Lower lobe of right lung (tissue), 2 donors: ENCODE measurements at places on chromosomes 16 and 17.

DNA sequence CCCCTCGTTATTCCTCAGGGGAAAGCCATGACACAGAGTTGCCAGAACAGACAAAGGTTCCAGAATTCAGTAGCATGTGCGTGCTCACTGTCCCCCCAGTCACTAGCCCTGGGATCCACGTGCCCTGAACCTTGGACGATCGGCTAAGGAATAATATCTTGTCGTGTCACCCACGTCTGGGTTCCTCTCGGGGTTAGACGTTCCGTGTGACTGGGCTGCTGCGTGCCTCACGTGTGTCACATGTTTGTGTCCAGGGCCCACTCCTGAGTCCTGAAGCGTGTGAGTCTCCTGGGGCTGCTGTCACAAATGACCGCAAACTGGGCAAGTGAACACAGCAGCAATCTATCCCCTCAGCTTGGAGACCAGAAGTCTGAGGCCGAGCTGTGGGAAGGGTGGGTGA is 12.4 kb upstream of the ZNF469 start:
- peak; percentile 20 for DNase-seq

- peak; percentile 61 for DNase-seq
These were observed at the start of gene C16orf74 for GRCh38 chr16:85750827-85751697. Gene C16orf74 (minus strand): TSS chr16:85751096. CDS start chr16:85735217, 15,879 bp downstream.

DNA sequence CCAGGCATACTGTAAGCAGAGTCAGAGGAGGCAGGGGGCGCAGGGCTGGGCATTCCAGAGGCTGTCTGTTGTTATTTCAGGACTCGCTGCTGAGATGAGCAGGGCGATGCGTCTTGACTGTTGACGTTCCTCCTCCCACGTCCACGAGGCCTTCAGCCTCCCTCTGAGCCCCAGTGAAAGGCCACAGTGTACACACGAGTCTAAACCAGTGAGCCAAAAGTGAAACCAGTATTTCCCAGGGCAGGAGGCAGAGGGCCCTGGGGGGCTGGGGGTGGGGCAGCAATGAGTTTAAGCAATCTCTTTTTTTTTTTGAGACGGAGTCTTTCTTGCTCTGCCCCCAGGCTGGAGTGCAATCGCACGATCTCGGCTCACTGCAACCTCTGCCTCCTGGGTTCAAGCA is 21.5 kb downstream of the SMTNL2 start:
- DNase-seq = no peak

GRCh38 chr16:81618661-81619060 is 160.4 kb upstream of the PLCG2 start:
- no peak for DNase-seq

GRCh38 chr16:72284042-72284789 is 112.3 kb upstream of the PMFBP1 start:
- DNase-seq = no peak

- DNase-seq = no peak
These were observed 2.8 kb downstream of the MAPK8IP3 start for GRCh38 chr16:1708768-1709180.

- no peak for DNase-seq
These were observed 35.8 kb upstream of the TBX2 start for GRCh38 chr17:61363601-61364462.

- DNase-seq = peak; percentile 62
These were observed at the start of gene CES2 for GRCh38 chr16:66935314-66936011. Gene CES2 (plus strand): TSS chr16:66935516. CDS start chr16:66935636, 120 bp downstream.

DNA sequence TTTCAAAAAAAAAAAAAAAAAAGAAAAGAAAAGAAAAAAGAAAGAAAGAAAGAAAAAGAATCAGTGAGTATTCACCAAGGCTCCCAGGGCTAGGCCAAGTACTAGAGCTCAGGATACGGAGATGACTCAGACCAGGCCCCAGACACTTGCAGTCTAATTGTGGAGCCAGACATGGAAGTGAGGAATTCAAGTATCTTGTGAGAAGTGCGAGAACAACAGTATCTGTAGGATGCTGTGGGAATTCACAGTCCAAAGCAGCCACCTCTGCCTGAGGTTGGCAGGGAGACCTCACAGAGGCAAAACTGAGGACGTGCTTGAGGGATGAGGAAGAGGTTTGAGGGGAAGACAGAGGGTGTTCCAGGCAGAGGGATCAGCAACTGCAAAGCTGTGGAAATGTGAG is 14.0 kb upstream of the ALDOA start:
- no peak for DNase-seq

GRCh38 chr16:12539185-12539929 is 264.3 kb downstream of the CPPED1 start:
- DNase-seq = no peak

DNA sequence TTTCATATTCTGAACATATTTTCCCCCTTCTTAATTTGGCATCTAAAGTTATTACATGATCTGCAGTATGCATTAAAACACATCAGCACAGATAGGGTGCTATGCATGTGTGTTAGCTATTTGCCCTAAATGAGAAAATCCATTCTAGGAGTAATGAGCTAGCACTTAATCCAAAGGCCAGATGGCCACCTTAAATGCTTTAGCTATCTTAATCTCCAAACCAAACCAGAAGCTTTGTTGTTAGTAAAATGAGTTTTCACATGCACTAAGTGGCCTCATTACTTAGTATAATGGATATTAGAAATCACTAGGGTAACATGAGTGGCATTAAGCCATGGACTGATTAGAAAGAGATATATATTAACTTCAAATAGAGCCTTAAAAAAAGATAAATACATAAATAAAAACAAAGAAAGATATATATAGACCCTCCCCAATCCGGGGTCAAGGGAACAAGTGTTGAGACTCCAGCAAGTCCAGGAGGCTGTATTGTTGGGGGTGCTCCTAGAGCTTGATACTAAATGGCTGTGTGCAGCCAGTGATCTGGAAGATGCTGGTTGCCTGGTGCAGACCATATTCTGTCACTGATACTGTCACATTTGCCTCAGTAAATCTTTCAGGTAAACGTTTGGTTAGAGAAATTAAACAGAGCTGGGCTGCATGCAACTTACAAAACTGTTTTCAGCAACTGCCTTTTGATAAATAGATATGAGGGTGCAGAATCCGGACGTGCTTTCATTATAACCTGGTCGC is 67.3 kb downstream of the MYH10 start:
- no peak for DNase-seq

GRCh38 chr17:77318491-77319210 is 177.9 kb downstream of the SEC14L1 start:
- peak; percentile 66 for DNase-seq

GRCh38 chr16:68064791-68065365 is 20.3 kb upstream of the NFATC3 start:
- DNase-seq = peak; percentile 86

GRCh38 chr17:45098869-45099616 is 33.3 kb downstream of the PLCD3 start:
- DNase-seq = peak; percentile 87

GRCh38 chr17:49360796-49361128 is 1.3 kb downstream of the ZNF652 start:
- DNase-seq = no peak

GRCh38 chr16:53768167-53768566 is 64.2 kb downstream of the FTO start:
- no peak for DNase-seq

DNA sequence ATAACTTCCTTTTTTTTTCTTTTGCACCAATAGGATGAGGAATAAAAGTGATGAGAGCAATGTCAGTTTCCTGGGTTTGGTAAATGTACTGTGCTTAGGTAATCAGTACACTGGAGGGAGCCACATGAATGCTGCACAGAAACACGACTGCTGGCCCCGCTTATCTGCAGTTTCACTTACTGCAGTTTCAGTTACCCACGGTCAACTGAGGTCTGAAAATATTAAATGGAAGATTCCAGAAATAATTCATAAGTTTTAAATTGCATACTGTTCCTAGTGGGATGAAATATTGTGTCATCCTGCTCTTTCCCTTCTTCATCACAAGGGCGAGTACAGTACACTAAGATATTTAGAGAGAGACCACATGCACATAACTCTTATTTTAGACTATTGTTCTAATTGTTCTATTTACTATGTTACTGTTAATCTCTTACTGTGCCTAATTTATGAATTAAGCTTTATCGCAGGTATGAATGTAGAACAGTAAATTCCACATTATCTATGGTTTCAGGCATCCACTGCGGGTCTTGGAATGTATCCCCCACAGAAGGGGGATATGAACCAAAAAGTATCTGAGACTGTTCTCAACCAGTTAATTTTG is 6.4 kb upstream of the LGALS3BP start:
- no peak for DNase-seq

GRCh38 chr16:85688586-85689284 is at the start of gene GINS2:
Gene GINS2 (minus strand): TSS chr16:85688954. CDS start chr16:85688898, 56 bp downstream.
- peak; percentile 96 for DNase-seq

GRCh38 chr17:62994931-62995330 is 28.9 kb downstream of the TANC2 start:
- DNase-seq = no peak

- DNase-seq = no peak
These were observed 175.9 kb downstream of the XYLT1 start for GRCh38 chr16:17294856-17295255.

GRCh38 chr17:75487351-75488070 is 27.8 kb downstream of the CASKIN2 start:
- DNase-seq = peak; percentile 68

- DNase-seq = no peak
These were observed 9.0 kb upstream of the PPP1R27 start for GRCh38 chr17:81843713-81844326.

GRCh38 chr17:51342257-51342656 is 81.9 kb downstream of the UTP18 start:
- DNase-seq = no peak

DNA sequence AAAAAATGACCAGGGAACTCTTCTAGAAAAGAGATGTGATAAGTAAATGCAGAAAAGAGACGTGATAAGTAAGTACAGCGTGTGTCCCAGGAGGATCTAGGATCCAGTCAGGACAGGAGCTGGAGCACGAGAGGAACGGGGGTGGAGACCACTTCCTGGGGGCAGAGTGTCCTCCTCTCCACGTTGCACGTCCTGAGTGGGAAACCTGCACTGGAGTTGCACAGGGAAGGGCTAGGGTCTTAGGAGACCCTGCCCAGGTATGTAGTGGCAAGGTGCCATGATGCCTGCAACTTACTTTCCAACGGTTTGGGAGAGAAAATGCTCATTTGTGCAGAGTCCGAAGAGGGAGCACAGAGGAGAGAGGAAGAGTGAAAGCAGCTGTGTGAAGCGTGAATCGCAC is 55.8 kb downstream of the RNF213 start:
- no peak for DNase-seq

GRCh38 chr17:79570653-79571052 is 40.2 kb downstream of the RBFOX3 start:
- DNase-seq = peak; percentile 40

DNA sequence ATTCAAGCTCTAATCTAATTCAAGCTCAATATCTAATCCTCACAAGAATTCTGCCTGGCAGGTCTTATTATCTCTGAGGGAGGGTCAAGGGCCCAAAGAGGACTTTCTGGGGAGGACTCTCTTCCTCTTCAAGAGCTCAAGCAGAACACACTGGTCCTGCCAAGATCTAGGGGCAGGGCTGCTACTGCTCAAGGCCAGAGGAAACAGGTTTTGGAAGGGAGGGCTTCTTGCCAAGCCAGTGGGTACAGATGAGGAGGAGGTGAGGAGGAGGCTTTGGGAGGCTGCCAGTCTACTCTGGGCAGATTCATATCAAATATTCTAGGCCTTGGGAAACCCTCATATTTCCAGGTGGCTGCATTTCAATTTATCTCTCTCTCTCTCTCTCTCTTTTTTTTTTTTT is 51.8 kb upstream of the IL34 start:
- peak; percentile 76 for DNase-seq

GRCh38 chr17:56977673-56978395 is at the start of gene SCPEP1:
Gene SCPEP1 (plus strand): TSS chr17:56978131. CDS start chr17:56978160, 29 bp downstream.
- peak; percentile 90 for DNase-seq

GRCh38 chr16:16797239-16797638 is 418.3 kb downstream of the NPIPA7 start:
- DNase-seq = no peak

DNA sequence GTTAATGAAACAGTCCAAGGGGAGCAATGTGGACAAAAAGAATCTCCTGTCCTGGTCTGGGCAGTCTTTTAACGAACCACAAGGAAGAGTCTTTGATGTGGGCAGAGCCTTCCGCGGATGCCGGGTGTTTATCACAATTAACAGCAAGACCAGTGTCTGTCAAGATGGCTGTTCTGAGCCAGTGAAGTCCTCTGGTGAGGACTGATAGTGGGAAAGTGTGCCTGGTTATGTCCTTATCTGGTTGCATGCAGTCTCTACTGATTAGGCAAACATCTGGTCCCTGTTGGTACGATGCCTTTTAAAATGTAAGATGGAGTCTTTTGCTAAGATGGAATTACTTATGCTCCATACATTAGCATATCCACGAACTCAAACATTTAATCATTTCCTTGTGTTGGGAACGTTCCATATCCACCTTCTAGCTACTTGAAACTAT is 88.5 kb downstream of the ZNF18 start:
- DNase-seq = no peak

- no peak for DNase-seq
These were observed 87.8 kb downstream of the GNAO1 start for GRCh38 chr16:56279132-56279531.

DNA sequence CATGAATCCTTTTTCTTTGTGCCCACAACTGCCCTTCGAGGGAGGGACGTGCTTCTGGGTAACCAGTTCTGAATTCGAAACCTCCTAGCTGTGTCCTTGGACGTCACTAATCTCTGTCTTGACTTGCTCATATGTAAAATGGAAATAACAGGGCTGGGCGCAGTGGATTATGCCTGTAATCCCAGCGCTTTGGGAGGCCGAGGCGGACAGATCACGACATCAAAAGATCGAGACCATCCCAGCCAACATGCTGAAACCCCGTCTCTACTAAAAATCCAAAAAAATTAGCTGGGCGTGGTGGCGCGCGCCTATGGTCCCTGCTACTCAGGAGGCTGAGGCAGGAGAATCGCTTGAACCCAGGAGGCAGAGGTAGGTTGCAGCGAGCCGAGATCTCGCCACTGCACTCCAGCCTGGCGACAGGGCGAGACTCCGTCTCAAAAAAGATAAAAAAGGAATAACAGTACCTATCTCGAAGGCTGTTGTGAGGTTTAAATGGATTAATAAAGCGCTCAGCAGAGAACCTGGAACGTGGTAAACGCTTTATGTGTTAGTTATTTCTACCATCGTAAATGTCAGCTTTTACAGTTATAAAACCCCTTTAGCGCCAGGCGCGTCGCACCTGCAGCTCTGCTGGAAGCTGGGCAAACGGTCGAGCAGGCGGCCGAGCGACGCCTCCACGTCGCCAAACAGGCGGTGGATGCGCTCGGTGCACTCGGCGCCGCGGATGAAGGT is 641 bp downstream of the COG8 start:
- no peak for DNase-seq

DNA sequence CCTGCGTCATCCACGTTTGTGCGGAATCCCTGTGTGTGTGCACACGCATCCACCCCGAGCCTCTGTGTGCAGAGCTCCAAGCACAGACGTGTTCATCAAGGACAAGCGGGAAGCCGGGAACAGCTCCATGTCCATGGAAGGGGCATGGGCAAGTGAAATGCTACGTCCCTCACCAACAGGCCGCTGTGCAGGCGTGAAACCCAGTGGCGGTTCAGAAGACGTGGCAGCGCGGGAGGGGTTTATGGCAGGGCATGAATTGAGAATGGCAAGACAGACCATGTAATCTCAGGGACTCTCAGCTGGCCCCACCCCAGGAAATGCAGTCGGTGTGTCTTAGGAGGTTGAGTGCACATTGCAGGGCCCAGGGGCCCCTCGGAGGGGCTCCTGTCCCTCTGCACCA is 52.7 kb downstream of the TBC1D16 start:
- DNase-seq = peak; percentile 41
